ENCODE measurements at places on chromosomes 3 and 15.

- no peak for DNase-seq
Measured at GRCh38 chr15:33200903-33201302, 6.4 kb upstream of the FMN1 start.

- no peak for DNase-seq
Measured at GRCh38 chr15:92900731-92901071, 577 bp downstream of the CHD2 start.

- DNase-seq, result no peak
Measured at GRCh38 chr15:41690636-41691035, 30.4 kb downstream of the MGA start.

DNA sequence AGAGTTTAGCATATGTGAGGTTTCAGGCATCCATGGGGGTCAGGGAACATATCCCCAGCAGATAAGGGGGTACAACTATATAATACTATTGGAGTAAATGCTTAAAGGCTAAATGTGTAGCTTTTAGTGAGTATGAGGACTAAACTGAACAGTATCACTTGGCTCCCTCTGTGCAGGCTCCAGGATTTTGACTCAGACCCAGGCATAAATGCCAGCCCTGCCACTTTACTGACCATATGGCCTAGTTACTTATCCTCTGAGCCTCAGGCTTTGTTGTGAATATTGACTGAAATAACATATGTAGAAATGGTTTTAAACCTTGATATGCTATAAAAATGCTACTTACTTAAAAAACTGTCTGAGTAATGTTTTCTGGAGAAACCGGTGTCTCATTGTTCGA is 151.6 kb downstream of the CHST2 start:
- no peak for DNase-seq

GRCh38 chr3:44184319-44184953 is 57.2 kb upstream of the TOPAZ1 start:
- DNase-seq, result no peak

DNA sequence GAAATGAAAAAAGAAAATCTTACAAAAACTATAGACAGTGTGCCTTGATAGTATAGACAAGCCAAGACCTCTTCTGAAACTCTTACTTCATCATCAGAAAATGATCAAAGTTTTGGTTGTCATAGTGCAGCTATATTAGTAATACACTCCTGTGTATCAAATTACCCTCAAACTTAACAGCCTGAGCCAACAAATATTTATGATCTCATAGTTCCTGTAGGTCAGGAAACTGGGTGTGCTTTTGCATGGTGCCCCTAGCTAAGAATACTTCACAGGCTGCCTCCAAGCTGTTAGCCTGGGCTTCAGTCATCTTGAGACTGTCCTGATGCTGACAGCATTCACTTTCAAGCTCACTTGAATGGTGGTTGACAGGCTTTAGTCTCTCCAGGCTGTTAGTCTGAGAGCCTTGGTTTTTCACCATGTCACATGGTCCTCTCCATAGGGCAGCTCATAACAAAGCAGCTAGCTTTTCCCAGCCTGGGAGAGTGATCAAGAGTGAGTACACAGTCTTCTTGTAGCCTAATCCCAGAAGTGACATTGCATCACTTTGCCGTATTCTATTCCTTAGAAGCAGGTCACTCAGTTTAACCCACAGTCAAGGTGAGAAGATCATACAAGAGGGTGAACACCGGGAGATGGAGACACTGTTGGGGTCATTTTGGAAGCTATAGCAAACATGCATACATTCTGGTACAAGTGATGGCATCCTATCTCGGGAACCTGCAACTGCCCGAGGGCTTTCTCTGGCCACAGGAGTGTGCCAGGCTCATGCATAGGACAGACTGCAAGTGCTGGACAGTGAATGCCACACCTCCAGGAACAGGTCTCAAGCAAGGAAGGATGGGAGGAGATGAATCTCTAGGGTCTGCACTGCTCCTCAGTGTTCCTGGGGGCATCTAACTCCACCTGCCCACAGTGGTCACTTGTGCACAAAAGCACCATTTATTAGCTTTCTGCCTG is 173.4 kb upstream of the CADPS start:
- no peak for DNase-seq

GRCh38 chr3:143612541-143612940 is 235.7 kb downstream of the SLC9A9 start:
- no peak for DNase-seq

- no peak for DNase-seq
Measured at GRCh38 chr3:149564079-149564478, 89.6 kb downstream of the TM4SF4 start.

DNA sequence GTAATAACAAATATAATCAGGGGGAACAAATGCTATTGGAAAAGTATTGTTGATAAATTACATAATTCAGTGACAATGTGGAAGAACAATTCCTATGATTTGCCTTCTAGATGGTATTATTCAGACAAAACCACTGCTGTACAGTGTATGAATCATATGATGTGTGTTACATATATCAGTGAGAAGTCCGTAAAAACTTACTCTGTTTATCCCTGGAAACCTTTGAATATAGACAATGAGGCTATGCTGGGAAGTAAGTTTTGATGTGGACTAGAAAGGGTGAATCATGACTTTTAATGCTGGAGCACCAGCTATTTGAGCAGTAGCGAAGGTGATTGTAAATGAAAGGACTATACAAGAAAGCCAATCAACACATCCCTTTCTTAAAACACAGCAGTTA is 17.9 kb downstream of the C3orf38 start:
- no peak for DNase-seq

DNA sequence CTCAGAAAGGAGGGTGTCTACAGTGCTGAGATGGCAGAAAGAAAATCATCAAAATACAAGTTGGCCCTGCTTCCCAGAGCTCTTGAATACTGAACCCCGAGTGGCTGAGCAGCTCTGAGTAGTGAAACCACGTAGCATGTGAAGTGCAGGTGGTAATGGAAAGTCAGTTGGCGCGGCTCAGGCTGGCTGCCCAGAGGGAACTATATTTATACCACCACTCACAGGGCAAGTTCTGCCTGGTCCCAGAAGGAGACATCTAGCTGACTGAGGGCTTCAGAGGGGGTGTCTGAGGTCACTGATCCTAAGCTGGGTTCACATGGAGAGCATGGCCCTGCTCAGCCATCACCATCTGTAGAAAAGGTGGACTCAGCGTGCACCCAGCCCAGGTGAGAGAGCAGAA is 129.6 kb upstream of the AGBL1 start:
- no peak for DNase-seq

GRCh38 chr3:155169197-155169596 is 89.1 kb downstream of the MME start:
- DNase-seq, result no peak

DNA sequence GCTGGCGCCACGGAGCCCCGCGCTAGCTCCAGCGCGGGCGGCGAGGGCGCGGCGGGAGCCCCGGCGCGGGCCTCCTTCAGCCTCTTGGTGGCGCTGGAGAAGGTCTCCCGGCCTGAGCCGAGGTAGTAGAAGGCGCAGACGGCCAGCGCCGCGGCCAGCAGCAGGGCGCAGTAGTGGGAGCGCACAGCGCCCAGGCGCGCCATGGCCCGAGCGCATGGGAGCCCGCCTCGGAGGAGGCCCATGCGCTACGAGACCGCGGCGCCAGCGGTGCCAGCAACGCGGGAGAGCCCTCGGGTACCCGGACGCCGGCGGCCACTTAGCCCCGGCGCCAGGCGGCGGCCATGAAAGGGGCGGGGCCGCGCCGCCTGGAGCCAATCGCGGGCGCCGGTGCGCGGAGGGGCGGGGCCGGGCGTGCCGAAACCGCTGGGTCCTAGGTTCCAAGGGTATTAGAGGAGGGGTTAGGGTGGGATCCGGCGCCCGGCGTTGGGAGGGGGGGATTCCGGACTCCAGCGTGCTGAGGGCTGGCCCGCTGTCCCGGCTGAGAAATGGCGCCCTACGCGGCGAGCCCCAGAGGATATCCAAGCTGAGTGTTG is at the start of gene XXYLT1:
Gene XXYLT1 (minus strand): TSS at position 343 of the 593 bp plus-strand sequence. CDS start 101 bp downstream, at position 242.
- no peak for DNase-seq

- DNase-seq, result no peak
Measured at GRCh38 chr3:21744793-21745192, 6.2 kb downstream of the ZNF385D start.

- no peak for DNase-seq
Measured at GRCh38 chr3:127853681-127854080, 31.4 kb upstream of the MGLL start.

GRCh38 chr3:89622063-89622700 is 514.8 kb downstream of the EPHA3 start:
- no peak for DNase-seq

Data from AG09309 (cell line).